Upper lobe of right lung (tissue), 1 donor: ENCODE measurements at places on chromosomes 3 and 15.

- H3K4me3 ChIP-seq: no peak overlapping the region
- H3K27me3 ChIP-seq: no peaks in the 10 kb centered on the region
- no peak for DNase-seq
Observed at GRCh38 chr3:155370198-155370597, 76.7 kb upstream of the STRIT1 start.

GRCh38 chr3:74443102-74443501 lies 171.4 kb downstream of the CNTN3 start:
- H3K4me1 ChIP-seq: no peaks in the 10 kb centered on the region
- no peak for DNase-seq
- H3K4me3 ChIP-seq: no peak overlapping the region
- H3K27me3 ChIP-seq: no peaks in the 10 kb centered on the region
- H3K36me3 ChIP-seq: no peaks in the 10 kb centered on the region

DNA sequence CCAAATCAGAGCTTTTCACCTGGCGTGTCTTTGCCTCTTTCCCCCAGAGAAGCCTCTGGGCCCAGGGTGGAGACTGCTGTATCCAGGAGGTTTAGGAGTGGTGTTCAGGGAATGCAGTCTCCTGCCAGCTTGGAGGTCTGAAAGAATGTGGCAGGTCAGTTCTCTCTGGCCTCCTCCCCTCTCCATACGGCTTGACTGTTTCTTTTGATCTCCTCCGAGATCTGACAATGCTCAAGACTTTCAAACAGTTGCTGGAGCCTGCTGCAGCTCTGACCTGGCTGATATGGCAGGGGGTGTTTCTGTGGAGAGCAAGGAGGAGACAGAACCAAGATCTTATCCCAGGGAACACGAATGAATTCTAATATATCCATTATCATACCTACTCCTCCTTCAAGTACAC lies 24.7 kb upstream of the TM4SF4 start:
- no peaks in the 10 kb centered on the region for H3K27me3 ChIP-seq
- no peak for DNase-seq
- peaks cover 6% of the 10 kb centered on the region for H3K4me1 ChIP-seq
- no peak overlapping the region for H3K4me3 ChIP-seq

DNA sequence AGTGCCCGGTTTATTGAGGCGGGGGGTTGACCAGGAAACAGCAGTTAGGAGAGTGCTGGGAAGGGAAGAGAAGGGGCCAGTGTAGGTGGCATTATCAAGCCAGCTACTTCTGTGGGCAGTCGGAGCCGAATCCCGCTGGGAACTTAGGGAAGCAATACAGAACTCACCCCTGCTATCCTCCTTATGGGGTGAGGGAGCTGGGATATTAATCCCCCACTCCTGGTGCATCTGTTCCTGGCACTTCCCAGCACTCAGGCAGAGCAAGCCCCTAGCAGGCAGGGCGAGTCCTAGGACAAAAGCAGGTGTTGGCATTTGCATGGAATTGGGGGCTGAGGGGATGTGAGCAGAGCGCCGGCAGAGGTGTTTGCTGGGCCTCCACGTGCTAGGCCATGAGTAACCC lies 48.6 kb downstream of the SMAD6 start:
- no peaks in the 10 kb centered on the region for H3K27me3 ChIP-seq
- DNase-seq: peak; percentile 34
- H3K36me3 ChIP-seq: no peaks in the 10 kb centered on the region
- H3K4me3 ChIP-seq: no peak overlapping the region

- no peak for DNase-seq
- no peak overlapping the region for H3K4me3 ChIP-seq
- peaks cover 3% of the 10 kb centered on the region for H3K27me3 ChIP-seq
- H3K27ac ChIP-seq: no peak overlapping the region
Observed at GRCh38 chr3:64490180-64490724, 197.5 kb downstream of the ADAMTS9 start.

DNA sequence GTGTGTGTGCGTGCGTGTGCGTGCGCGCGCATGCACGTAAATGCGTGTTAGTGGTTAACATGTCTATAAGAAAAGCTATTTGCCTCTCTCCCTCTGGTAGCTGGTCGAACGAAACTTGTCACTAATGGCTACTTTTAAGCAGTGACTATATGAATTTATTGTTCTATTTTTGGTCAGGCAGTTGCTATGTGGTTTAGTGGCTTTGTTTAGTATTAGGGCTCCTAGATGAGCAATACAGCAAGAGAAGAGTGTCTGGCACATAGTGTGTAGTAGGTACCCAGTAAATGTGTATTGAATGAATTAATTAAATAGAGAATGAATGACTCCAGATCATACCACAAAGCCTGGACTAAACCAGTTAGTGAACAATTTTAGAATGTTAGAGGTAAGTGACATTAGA lies 171.6 kb downstream of the PPM1L start:
- no peak for DNase-seq
- H3K4me1 ChIP-seq: no peaks in the 10 kb centered on the region
- H3K27me3 ChIP-seq: no peaks in the 10 kb centered on the region
- H3K27ac ChIP-seq: no peak overlapping the region
- no peaks in the 10 kb centered on the region for H3K36me3 ChIP-seq

DNA sequence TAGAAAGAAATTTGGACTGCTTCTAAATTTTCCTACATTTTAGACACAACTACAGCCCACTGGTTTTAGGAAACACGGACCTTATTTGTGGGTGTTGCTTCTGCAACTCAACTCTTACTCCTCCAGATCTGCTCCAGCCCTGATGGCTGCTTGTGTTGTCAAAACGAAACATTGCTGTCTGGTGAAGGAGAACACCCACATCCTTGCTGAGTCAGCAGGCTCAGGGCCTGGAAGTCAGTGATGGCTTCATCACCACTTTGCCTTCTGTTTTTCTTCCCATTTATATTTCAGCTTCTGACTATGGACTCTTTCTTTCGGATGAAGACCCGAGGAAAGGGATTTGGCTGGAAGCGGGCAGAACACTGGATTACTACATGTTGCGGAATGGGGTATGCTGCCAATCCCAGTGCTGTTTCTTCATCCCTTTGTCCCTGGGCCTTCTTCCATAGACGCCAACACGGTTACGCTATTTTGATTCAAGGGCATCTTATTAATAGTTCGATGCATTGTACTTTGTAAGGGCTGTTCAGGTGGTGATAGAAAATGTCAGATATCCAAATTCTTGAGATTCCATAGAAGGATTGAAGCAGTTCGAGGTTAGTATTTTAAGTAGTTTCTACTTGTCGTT lies 392.6 kb upstream of the TPM1 start:
- no peaks in the 10 kb centered on the region for H3K27me3 ChIP-seq
- H3K4me3 ChIP-seq: no peak overlapping the region
- H3K27ac ChIP-seq: no peak overlapping the region
- no peaks in the 10 kb centered on the region for H3K36me3 ChIP-seq

DNA sequence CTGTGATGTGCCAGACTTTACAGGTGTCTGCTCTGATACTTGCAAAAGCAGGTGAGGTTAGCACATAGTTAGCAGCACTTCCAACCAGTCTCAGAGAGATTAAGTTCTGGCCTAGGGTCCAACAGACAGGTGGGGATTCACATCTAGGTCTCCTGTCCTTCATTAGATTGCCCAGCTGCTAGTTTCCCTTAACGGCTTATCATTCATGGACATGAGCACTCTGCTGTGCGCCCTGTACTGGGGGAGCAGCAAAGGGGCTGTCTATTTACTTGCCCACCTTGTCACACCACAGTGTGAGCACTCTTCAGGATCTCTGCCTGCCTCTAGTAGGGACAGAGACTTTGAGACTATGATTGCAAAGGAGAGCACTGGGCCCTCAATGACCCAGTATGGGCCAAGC lies 8.7 kb downstream of the SPSB4 start:
- no peak overlapping the region for H3K27ac ChIP-seq
- no peak for DNase-seq
- H3K27me3 ChIP-seq: no peaks in the 10 kb centered on the region
- no peaks in the 10 kb centered on the region for H3K36me3 ChIP-seq

DNA sequence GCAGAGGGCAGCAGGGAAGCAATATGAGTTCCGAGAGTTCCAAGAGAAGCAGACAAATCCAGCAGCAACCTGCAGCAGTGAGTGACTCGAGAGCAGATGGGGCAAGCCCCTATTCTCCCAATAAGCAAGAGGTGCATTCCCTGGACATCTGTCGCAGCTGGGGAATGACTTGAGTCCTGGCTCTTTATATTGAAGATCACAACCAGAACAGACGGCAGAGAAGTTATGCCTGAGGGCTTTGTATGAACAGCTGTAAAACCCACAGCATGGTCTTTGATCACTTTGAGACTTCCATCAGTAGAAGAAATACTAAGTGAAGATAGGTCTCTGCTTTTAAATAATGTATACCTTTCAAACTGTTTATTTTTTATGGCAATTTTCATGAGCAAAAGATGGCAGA lies 23.6 kb upstream of the C3orf22 start:
- H3K4me3 ChIP-seq: no peak overlapping the region
- no peaks in the 10 kb centered on the region for H3K4me1 ChIP-seq
- H3K27ac ChIP-seq: no peak overlapping the region
- DNase-seq: no peak
- H3K27me3 ChIP-seq: no peaks in the 10 kb centered on the region

DNA sequence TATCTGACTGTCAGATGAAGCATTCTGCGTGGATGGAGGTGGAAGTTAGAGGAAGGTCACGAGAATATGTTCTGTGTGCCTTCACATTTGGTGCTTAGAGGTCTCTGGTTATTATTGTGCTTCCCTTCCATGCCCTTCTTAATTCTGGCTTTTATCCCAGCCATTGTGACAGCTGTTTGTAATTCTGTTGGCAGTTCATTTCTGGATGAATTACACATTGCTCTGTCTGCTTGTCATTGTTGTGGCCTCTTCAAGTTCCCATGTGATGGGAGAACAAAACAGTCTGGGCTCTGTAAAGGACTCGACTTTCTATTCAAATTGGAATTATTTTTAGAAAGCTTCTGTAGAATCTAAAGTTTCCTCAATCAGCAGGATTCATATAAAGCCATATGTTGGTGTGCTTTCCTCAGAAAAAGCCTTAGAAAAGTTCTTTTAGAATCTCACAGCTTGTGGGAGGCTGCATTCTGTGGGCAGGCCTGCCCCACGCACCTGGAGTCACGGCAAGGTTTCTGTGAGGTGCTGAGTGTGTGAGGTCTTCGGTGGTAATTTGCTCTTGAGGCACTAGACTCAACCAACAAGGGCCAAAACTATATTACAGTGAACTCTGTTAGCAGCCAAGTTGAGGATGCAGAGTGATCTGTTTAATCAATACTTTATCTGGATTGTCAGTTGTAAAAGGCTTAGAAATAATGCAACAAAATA lies 397.4 kb upstream of the AZI2 start:
- peaks cover 6% of the 10 kb centered on the region for H3K4me1 ChIP-seq
- DNase-seq: no peak
- H3K36me3 ChIP-seq: no peaks in the 10 kb centered on the region
- H3K27ac ChIP-seq: no peak overlapping the region
- no peaks in the 10 kb centered on the region for H3K27me3 ChIP-seq

- H3K27me3 ChIP-seq: no peaks in the 10 kb centered on the region
- peak; percentile 21 for DNase-seq
- H3K4me1 ChIP-seq: no peaks in the 10 kb centered on the region
- no peak overlapping the region for H3K27ac ChIP-seq
Observed at GRCh38 chr3:38561746-38562466, 65.8 kb downstream of the EXOG start.

DNA sequence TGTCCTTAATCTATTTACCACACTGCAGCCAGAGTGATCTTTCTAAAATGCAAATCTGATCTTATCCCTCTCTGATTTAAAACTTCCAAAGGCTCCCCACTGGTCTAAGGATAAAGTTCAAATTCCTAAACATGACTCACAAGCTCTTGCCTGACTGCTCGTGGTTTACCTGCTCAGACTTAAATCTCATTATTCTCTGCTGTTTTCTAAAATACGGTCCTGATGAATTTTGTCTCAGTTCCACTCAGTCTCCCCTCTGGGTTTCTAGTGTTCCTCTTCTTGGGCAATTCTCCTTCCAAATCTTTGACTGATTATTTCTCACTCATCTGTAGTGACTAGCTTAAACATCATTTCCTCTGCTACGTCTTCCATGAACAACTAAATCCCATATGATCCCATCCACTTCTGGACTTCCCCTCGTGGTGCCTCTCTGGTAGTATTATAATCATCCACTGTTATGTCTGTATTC lies 108.3 kb downstream of the P3H2 start:
- no peak overlapping the region for H3K4me3 ChIP-seq
- no peaks in the 10 kb centered on the region for H3K36me3 ChIP-seq
- H3K27me3 ChIP-seq: no peaks in the 10 kb centered on the region
- no peaks in the 10 kb centered on the region for H3K4me1 ChIP-seq
- no peak for DNase-seq
- no peak overlapping the region for H3K27ac ChIP-seq

DNA sequence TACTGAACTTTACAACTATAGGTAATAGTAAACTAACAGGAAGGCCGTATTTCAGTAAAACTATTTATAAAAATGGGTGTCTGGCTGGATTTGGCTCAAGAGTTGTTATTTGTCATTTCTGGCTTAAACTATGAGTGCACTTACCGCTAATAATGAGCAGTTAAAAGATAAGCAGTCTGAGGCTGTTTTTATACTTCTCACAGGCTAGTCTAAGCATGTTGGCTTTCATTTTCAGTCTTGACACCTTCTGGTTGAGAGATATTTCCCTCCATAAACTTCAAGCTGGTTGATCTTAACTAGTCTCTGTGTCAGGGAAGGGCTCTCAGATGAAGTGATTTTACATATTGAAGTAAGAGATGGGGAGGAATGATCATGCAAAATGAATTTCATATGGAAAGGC lies 96.1 kb downstream of the RSRC1 start:
- H3K4me3 ChIP-seq: no peak overlapping the region
- H3K4me1 ChIP-seq: no peaks in the 10 kb centered on the region
- DNase-seq: no peak

DNA sequence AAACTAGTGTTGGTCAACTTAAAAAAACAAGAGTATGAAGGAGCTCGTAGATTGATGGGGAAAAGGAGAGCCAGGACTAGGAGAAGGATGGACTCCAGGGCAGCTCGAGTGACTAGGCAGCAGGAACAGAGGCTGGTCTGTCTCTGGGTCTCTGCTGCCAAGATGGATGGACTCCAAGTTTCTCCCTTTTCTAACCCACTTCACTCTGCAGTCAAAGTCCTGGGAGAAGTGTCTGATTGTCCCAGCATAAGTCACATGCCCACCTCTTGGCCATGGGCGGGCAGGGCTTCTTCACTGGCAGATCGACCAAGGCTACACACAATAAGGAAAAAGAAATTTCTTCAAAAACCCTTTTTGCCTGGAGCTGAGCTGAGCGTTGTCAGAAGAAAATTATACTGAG lies 9.2 kb upstream of the EPB42 start:
- H3K27ac ChIP-seq: no peak overlapping the region
- H3K27me3 ChIP-seq: no peaks in the 10 kb centered on the region
- no peak overlapping the region for H3K4me3 ChIP-seq
- H3K4me1 ChIP-seq: no peaks in the 10 kb centered on the region

DNA sequence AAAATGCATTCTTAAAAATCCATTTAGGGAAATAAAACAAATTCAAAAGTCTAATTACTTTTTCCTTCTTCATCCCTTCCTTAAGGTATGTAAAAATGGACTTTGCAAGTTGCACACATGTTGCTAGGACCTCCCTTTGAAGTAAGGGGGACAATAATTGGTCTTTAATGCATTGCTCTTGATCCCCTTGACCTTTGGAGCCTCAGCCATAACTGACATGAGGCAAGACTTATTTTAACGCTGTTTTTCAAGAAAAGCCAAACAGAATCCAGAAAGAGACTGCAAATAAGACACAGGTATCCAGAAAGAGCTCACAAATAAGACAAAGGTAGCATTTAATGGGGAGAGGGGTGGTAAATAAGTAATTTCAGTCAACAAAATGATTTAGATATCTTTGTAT lies 301.4 kb downstream of the ULK4 start:
- H3K27me3 ChIP-seq: no peaks in the 10 kb centered on the region
- H3K4me3 ChIP-seq: no peak overlapping the region
- no peaks in the 10 kb centered on the region for H3K4me1 ChIP-seq
- H3K36me3 ChIP-seq: no peaks in the 10 kb centered on the region
